ENCODE measurements at places on chromosomes 1 and 21.

GRCh38 chr1:151898519-151898991, 10.8 kb downstream of the THEM4 start:
- DNase-seq: peak; percentile 77

GRCh38 chr1:238653693-238654321, 732.6 kb upstream of the CHRM3 start:
- DNase-seq: no peak

DNA sequence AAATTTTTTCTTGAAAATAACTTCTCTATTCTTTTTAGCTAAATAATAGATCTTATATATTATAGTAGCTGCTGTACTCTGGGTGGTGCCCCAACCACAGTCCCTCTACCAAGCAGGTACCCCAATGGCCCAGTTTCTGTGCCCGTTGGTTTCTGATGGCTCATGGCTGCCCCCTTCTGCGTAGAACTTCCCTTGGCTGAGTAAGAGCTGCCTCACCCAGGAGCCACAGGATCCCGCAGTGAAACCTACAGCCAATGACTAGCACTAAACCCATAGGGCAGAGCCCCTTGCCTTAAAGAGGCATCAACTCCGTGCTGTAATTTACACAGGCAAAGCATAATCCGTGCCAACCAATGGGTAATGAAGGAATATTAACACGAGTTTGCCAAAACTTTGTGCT, 247.5 kb downstream of the USH2A start:
- DNase-seq: no peak

DNA sequence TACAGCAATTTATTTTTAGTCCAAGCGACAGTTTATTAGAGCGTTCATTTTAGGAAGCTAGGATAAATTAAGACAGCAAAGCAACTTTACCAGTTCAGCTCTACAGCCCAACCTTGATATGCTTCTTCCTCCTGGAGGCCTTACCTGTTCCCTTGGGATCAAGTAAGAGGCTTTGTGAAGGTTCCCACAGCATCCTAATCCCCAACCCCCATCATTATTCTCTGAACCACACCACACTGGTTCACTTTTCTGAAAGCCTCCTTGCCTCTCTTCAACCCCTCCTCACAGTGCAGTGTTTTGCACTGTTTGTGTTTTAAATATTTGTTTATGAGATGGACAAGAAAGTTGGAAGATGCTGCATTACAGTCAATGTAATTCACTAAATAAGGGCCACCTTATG, 126.3 kb upstream of the CXADR start:
- DNase-seq: no peak

DNA sequence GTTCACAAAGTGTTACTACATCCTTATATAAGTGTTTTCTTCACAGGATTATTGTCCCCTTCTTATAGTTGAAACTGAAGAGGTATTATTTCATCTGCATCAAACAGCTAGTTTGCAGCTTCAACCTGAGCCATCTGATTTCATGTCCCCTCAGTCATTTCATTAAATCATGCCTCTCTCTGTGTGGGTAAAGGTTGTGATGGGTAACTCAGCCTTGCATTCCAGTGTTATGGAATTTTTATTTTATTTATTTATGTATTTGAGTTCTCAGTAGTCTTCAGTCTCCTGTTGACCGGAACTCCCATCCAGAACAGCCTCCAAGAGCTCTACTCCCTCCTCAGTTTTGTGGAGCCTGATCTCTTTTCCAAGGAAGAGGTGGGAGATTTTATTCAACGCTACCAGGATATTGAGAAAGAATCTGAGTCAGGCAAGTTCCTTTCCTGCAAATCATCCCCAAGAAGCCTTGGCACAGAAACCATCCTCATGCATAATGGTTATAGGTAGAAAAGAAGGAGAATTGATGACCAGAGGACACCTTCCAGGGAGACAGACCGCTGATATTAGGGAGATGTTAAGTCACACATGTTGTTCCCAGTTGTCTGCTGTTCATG, 21.8 kb downstream of the CHD1L start:
- no peak for DNase-seq

DNA sequence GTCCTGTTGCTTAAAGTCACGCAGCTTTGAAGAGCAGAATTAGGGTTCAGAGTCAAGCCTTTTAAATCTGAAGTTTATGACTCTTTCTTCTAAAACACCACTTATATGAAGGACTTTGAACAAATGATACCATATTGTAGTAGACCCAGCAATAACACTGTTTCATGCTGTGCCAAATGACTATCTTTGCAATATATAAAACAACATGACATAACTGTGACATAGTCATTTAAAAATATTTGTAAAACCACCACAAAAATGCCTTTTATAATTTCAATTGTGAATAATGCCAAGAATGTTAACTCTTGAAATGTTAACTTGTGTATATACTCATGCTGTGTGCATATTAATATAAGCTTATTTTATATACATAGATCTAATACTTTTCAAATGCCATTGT, 452.1 kb upstream of the NEGR1 start:
- DNase-seq: no peak

DNA sequence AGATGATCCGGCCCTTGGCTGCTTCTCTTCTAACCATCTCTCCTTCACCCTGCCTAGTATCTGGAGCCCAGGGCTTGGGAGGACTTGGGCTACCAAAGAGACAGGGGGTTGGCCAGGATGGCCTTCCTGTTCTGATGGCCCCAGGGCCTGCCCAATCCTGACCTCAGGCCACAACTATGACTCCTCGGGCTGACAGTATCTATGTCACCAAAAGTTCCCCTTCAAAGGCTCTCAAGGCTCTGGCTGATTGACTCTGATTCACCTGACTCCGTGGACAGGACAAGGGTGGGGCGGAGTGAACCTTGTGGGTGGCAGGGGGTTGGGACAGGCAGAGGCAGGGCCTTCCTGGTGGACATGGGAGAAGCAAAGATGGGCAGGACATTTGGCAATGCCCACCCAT, 12.7 kb downstream of the MEF2D start:
- DNase-seq: peak; percentile 68

DNA sequence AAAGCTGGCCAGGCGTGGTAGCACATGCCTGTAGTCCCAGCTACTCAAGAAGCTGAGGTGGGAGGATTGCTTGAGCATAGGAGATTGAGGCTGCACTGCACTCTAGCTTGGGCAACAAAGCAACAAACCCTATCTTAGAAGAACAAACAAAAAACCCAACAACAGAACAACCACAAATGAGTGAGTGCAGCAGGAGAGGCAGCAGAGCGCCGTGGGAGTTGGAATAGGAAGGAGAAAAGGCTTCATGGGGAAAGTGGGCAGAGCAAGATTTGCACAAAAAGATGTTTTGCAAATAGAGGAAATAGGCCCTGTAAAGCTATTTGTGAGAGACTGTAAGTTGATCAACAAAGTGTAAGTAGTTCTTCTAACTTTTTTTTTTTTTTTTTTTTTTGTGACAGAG, 19.6 kb downstream of the SMAP2 start:
- no peak for DNase-seq

GRCh38 chr1:77744576-77744975, 15.1 kb downstream of the USP33 start:
- no peak for DNase-seq

- DNase-seq: peak; percentile 40
Measured at GRCh38 chr1:21232044-21232443, 55.3 kb upstream of the EIF4G3 start.

DNA sequence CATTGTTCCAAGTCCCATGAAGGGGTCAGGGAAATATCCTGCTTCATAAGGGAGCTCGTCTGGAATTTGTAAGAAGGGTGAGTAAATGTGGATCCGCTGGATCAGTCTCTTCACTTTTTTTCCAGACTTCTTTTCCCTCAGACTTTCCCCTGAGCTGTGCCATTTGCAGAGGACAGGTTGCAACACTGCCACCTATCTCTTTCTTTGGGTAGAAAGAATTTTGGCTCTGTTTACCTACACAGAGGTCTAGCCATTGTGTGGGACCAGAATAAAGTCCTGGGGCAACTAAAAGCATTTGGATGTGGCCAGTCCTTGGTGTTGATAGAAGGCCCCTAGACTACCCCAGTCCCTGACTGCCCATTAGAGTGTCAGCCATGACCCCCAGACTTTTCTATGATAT, 1146.7 kb upstream of the PRMT6 start:
- DNase-seq: no peak

- DNase-seq: peak; percentile 67
Measured at GRCh38 chr1:53562291-53562980, 103.2 kb downstream of the DMRTB1 start.

DNA sequence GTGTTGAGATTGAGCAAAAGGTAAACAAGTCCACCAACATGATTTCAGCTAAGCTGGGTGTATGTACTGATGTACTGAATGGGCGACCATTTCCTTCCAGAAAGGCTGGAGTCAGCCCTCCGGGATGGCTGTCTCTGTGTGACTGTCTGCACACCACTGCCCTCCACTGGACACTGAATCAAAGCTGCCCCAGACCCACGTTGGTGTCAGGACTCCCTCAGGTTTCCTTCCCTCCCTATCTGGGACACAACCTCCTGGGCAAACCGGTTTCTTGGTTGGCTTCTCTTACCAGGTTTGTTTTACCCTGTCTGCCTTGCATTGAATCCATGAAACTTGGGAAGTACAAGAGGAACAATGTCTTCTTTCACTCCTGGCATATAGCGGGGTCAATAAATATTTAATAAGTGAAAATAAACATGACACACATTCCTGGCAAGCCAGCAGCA, 5.3 kb upstream of the SRP9 start:
- peak; percentile 41 for DNase-seq

DNA sequence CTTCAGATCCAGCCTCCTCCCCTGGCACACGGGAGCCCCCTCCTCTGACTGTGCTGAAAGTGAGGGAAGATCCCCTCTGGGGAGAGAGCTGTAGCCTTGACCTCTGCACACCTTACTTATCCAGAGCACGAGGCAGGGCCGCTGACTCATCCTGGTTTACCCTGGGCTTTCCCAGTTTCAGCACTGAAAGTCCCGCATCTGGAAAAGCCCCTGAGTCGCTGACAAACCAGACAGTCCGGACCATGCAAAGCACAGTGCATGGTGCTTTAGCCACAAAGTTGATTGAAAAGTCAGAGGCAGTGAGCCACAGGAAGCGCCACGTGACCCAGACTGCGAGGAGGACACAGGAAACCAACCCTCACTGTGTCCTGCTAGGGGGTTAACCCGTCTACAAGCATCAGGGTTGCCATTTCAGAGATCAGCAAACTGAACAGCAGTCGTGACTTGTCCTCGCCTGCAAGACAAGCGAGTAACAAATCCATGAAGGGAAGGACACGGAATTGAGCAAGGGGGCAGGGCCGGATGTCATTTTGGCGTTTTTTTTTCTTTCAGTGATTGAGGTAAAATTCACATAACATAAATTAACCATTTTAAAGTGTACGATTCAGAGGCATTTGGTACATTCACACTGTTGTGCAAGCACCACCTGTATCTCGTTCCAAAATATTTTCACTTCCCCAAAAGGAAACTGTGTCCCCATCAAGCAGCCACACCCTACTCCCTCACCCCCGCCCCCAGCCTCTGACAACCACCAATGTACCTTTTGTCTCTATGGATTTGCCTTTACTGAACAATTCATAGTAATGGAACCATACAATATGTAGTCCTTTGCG, 19.9 kb upstream of the IFNGR2 start:
- peak; percentile 81 for DNase-seq

- DNase-seq: no peak
Measured at GRCh38 chr1:162019446-162019845, 4.2 kb downstream of the OLFML2B start.

DNA sequence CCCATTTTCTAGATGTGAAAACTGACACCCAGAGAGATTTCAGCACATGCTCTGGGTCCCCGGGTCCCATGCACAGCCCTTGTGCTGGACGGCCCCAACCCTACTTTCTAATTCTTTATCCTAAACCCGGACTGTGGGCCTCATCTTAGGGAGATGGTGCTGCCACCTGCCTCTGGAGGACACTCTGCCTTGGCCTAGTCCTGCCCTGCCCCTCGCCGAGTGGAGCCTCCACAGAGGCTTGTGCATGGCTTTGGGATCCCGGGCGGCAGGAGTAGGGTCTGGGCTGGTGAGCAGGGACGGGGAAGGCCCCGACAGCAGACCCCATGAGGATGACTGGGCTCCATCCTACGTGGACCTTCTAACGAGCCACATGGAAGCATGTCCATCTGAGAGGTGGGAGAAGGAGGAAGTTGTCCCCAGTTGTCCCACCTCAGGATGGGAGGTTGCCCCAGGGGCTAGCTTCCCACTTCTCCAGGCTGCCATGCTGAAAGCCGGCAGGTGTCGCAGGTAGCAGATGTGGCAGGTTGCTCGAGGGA, 12.4 kb downstream of the MX2 start:
- no peak for DNase-seq
